Skeletal muscle cell (primary cell): ENCODE measurements at places on chromosomes 6 and 20.

- peak; percentile 0 for DNase-seq
Observed at GRCh38 chr6:18997375-18997826, 610.3 kb downstream of the RNF144B start.

DNA sequence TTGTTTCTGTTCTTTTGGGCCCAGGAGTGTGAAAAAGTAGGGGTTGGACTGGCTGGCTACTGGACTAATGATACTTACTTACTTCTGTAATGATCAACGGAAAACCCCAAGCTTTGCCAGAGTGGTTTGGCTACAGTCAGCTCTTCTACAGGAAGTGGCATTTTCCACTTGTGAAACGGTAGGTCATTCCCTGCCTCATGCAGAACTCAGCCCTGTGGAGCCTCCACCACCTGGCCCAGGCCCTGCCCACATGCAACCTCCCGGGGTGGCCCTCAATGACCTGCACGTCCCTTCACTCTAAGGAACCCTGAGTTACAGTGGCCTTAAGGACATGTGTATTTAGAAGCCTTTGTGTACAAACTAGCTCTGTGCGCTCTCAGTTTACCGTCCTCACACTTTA is 140.4 kb downstream of the DTNBP1 start:
- no peak for DNase-seq

- no peak for DNase-seq
Observed at GRCh38 chr6:157867155-157867559, 44.1 kb downstream of the SNX9 start.

- no peak for DNase-seq
Observed at GRCh38 chr6:40347571-40348011, 239.6 kb downstream of the LRFN2 start.

DNA sequence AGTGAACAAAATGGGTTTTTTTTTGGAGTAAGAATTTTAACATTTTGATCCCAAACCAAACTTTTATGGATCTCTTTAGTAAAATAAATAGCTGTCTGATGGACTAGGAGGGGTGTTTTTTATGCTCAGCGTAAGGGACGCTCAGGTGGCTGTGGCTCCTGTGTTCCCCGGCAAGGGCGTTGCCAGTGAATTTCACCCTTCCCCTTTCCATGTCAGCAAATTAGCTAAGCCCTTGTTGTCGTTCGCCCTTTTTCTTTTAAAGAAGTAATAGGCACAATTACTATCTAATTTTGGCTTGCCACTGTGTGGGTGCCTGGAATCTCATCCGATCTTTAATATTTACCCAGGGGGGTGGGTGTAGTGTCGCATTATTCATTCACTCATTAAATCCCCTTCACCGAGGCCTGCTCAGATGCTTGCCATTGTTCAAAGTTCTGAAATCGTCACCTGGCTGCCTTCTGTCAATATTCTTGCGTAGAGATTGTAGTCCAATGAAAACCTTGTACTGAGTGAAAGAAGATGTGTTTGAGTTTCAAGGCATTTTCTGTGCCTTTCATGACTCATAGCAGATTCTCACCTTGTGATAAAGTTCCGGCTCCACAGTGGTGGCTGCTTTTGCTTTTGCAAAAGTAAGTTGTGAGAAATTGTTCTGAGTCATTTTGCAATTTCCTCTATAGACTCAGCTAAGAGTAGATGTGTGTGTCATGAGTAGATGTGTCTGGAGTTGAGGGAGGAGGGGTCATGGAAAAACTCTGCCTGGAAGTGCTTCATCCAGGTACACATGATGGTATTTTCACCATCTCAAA is 40.0 kb upstream of the CLDN20 start:
- peak; percentile 61 for DNase-seq

DNA sequence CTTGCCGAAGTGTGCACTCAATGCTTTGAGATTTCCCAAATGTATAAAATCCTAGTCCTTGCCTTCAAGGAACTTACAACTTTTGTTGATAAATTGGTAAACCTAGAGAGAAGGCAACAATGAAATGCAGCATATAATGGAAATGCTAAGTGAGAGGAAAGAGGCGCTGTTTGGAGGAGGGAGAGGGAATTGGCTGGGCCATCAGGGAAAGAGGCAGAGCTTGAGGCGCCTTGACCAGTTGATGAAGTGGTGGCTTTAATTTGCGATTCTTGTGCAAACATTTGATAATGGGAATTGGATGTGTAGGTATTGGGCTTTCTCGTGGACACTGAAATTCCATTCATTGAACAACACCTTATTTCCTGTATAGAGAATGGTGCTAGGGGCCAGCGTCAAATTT is 1.9 kb upstream of the CDYL start:
- no peak for DNase-seq
